ENCODE measurements at places on chromosomes 1 and 21.

DNA sequence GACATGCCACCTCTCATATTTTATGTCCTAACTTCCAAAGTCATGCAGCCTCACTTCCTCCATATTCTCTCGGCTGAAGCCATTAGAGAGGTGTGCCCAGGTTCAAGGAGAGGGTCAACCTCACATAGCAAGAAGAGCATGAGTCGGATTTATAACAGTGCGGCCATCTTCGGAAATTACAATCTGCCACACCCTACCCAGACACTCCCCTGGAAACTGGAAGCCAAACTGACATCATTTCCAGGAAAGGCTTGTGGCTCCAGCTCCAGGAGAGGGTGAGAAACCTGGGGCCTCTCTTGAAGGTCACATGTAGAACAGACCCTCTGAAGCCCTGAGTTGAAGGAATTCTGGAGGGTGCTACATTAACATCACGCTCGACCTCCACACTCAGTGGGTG, 73.5 kb downstream of the RRAGC start:
- DNase-seq = no peak

DNA sequence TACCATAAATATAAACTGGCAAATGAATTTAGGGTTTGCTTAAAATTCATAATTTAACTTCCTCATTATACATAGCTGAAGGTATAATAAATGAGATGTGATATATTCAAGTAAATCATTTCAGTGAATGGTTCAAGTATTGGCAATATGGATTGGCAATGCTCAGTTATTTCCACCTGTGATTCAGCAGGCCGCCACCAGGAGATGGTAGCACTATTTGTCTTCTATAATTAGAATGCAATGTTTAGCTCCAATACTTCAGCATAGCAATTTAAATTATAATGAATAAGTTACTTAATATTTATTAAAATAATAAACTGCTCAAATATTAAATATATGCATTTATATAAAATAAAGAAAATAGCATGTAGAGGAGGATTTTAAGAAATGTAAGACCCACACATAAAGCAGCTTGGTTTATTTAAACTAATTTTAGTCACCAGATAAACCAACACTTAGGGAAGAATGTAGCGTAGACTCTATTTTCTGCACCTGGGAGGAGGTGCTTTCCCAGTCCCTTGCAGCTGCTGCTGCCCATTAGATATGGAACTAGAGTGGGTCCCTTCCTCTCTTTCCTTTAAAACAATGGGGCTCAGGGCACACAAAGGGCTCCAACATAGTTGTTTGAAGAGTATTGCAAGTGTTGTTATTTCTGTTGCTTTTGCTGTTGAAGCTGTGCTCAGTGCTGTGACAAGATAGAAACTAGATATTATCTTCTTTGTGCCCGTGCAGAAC, 62.1 kb downstream of the PLPPR4 start:
- no peak for DNase-seq

DNA sequence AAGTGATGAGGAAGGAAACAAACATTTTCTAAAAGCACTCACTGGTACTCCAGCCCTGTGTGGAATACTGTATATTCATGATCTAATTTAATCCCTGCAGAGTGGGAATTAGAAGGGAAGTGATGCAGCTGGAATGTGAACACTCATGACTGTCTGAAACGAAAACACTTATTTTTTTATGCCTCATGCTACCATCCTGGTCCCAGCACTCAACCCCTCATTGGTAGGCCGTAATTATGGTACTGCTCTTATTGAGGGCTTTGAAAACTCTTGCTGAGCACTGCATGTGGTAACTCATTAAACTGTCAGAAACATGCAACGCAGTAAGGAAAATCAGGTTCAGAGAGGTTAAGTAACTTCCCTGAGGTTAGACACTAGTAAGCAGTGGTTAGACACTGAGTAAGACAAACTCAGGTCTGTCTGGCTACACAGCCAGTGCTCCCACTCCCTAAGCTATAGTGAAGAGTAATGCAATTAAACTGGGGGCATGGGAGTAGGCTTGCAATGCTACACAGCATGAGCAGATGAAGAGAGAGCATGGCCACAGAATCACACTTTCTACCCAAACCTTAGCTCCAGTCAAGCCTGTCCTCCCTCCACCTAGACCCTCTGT, 17.3 kb upstream of the TNFSF4 start:
- DNase-seq = no peak

DNA sequence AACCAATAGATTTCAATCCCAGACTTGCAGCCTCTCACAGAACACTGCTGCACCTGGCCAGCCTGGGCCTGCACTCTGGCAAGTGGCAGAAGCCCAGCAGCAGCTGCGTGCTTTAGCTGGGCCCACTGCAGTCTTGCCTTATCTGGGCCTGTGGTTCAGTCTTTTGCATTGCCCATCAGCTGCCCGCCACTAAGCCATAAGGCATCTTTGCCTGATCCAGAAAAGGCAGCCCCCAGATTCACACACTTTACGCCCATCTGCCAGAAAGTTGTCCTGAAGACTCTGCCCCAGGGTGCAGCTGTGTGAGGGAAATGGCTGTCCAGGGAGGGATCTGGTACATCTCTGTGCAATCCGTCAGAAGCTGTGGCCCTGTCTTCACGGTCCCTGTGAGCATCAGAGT, 217.0 kb downstream of the DNAH14 start:
- no peak for DNase-seq

DNA sequence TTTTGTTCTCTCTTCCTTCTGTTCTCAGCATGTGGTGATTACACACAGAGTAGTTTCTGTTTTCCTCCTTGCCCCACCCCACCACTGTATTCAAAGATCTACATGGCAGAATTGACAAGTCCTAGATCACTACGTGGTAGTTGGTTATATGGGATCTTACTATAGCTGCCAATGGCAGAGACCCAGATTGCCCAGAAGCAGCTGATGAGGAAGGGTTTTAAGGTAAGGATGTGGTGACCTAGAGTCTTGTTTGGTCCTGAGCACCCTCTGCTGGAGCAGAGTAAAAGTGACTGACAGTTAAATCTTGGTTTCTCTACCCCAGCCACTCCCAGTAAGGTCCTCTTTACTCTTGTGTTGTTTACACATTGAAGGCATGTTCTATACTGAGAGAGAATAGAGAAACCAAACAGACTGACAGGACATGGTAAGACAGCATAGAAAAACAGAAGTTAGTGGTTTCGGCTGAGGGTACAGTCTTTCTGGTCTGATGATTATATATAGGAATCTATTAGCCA, 22.8 kb upstream of the STRIP1 start:
- DNase-seq = peak; percentile 16

GRCh38 chr1:152752225-152752624, 5.6 kb upstream of the KPRP start:
- DNase-seq = no peak

DNA sequence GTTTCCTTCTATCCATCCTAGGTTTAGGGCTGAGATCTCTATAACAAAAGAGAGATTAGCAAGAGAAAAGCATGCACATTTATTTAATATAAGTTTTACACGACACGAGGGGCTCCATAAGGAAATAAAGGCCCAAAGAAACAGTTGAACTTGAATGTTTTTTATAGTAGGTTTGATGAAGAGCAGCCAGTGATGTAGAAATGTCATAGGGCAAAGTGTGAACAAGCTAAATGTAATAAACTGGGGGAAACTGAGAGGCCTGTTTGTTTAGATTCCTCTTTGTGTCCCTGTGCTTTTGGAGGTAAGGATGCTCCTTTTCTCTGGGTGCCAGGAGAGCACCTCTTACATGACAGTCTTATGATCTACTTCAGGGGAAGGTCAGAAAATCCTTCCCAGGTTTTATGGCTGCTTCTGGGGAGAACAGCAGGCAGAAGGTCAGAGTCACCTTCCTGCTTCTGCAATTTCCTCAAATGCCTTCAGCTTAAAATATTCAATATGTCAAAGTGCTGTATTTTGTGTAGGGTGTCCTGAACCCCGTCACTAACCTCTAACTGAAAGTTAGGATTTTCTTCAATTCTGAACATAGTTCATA, 9.5 kb upstream of the HORMAD1 start:
- DNase-seq = no peak

- DNase-seq = no peak
Observed at GRCh38 chr1:27527223-27527889, 37.4 kb upstream of the WASF2 start.

DNA sequence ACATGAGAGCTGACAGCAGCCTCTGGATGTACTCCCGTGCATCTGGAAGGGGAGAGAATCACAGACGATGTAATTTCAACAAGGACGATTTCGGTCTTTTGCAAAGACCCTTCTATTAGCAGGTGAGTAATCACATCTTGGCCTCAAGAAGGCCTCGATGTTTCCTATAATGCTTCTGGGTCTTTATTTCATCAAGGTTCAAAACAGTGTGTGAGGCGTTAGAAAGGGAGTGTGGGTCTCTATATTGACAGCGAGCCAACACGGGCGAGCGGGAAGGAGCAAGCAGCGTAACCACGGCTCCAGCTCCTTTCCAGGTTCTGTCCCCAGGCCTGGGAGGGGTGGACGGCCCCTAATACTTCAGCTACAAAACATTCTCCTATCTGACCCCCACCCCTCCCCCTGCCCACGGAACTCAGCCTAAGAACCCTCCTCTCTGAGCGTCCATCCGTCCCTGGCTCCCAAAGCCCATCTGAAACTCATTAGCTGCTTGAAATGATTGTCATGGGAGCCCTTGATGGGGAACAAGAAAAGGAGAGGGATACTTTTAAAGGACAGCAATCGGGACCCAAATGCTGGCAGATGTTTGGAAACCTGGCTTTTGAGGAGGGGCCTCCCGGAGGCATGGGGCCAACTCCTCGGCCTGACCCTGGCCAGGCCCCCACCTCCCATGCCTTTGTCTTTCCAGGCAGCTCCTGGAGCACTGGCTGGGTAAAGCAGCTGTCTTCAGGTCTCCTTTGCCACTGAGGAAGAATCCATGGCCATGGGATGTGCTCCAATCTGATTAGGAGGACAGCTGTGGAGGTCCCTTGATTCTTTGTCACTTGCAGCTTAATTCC, 250.8 kb downstream of the FOXD2 start:
- DNase-seq = no peak

DNA sequence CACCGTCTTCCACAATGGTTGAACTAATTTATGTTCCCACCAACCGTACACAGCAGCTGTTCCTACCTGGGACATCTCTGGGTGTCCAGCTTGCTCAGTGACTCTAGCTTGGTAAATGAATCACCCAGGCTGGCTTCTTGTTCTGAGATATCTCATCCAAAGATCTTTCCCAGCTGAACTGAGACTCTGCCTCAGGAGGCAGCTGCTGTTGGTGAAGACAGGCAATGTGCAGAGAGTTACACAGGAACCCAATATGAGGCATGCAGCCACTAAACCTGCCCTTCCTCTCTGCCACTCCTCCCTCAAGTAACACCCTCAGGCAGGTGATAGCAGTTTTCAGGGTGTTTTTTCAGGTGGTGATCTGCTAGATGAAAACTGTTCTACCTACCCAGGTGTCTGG, 14.0 kb upstream of the FOXO6 start:
- no peak for DNase-seq

DNA sequence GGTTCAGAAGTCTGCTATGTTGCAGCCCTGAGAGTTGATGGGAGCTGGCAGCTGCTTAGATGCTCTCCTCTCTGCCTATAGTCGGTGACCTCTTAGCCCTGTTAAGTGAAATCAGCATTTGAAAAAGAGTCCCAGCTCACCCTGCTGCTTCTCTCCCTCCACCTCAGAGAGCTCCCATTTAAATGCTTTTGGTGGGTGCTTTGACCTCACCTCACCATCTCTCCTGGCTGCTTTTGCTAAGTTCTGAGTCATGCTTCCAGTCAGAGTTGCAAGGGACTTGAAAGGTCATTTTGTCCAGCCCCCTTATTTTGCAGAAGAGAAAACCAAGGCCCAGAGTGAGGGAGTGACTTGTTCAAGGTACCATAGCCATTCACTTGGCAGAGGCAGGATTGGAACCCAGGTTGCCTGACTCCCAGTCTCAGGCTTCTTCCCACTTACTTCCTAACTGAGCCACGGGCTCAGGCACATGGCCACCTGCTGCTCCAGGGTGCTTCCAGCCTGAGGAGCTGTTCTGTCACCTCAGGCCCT, 3.3 kb downstream of the MAPKAPK2 start:
- no peak for DNase-seq

DNA sequence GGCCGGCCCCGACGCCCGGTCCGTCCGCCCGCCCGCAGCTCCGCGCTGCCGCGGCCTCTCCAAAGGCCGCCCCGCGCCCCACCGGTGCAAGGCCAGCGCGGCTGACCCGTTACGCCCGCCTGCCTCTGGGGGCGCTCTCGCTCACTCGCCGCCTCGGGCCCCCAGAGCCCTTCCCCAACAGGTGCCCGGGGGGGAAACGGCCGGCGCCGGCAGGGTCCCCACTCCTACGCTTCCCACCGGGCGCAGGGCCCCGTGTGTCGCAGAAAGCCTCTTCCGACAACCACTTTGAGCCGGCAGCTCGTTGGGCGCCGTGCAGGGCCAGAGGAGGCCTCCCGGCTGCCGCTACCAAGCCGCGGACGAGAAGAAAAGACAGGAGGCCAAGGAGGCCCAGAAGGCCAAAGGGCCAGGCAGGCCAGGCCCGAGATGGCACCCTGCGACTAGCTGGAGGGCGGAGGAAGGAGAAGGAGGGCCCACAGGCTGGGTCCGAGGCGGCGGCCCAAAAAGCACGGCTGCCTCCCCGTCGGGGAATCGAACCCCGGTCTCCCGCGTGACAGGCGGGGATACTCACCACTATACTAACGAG, 64.9 kb upstream of the FCGR2A start:
- DNase-seq = peak; percentile 31

DNA sequence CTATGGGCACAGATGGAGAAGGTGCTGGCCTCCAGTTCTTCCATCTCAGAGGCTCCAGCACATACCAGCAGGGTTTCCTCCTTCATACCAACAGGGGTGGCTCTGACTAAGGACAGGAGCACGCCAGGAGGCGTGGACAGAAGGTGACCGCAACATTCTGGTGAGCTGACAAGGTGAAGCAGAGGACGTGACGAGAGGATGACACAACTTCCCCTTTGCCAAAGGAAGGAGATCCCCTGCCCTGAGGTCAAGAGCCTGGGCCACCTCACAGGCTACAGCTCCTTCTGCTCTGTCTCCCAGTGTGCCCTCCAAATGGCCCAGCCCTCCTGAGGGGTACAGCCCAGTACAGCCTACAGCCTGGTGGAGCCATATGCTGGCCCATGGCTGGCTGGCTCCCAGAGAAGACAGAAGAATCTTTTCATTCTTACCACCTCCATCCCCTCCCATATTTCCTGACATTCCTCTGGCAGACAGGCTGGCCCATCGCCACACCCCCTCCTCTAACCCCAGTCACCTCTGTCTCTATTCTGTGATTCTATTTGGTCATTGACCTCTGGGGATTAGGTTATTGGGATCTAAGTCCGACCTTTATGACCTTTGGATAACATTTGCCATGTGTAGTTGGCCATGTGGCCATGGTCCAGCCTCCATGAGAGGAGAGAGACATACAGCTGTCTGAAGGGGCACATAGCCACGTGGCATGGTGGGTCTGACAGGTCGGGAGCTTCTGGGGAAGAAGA, 5.1 kb upstream of the LAMB3 start:
- DNase-seq = no peak
